ENCODE measurements at places on chromosomes 7 and 10. TPM values are rescaled to one million over a fixed set of nuclear protein-coding genes. Genes with fewer than 3 reads are reported as not detected.

LRRD1 gene
- total RNA-seq, result not detected

DNA sequence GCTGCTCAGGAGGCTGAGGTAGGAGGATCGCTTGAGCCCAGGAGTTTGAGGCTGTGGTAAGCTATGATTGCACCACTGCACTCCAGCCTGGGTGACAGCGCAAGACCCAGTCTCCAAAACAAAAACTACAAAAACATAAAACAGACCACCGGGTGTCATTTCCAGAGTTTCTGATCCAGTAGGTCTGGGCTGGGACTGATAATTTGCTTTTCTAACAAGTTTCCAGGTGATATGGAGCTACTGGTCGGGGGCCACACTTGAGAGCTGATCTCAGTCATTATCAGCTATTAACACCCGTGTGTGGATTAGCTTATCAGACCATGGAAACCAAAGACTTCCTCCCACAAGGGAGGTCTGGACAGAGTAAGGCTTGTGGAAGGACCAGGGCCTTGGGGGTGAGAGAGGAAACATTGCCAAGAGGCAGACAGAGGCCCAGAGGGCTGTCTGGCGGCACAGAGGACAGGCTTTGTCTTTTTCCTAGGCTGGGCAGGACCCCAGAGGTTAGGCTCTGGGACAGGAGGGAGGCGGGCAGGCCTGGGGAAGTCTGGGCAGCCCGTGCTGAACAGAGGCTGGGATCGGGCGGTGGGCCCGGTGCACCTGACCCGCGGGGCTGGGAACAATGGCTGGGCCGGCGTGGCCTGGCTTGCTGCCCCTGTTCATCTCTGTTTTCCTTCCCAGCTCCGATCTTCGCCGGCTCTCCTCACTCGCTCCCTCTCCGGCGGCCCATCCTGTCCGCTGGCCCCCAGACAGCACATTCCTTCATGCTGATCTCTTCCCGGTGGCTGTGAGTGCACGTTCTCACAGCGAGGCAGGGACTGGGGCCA lies 25.2 kb downstream of the TMEM270 start:
- H3K27me3 ChIP-seq, result peaks cover 17% of the 10 kb centered on the region
- DNase-seq, result no peak
- no peaks in the 10 kb centered on the region for H3K36me3 ChIP-seq
- no peak overlapping the region for H3K4me3 ChIP-seq
- peaks cover 7% of the 10 kb centered on the region for H3K4me1 ChIP-seq

- H3K27me3 ChIP-seq, result peaks cover 4% of the 10 kb centered on the region
- H3K27ac ChIP-seq, result no peak overlapping the region
- peaks cover 6% of the 10 kb centered on the region for H3K4me1 ChIP-seq
- H3K4me3 ChIP-seq, result no peak overlapping the region
- no peaks in the 10 kb centered on the region for H3K36me3 ChIP-seq
Observed at GRCh38 chr7:29270594-29271318, 76.2 kb downstream of the CHN2 start.

DNA sequence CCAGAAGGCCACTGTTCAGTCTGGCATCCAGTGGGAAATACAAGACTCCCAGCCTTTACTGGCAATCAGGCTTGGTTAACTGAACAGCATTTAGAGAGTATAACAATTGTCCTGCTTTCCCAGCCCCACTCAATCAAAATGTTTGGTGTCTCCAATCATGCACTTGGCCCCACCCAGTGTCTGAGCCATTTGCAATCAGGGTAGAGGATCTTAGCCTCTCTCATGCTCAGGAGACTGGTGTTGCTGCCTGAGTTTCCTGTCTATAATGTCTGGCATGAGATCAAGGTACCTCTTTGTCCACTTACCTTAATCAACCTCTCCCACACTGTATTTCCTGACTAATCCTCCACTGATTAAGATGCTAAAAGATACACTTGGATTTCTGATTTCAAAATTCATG lies 290.2 kb upstream of the GHITM start:
- no peak overlapping the region for H3K27ac ChIP-seq
- H3K4me3 ChIP-seq, result no peak overlapping the region
- H3K27me3 ChIP-seq, result no peaks in the 10 kb centered on the region
- DNase-seq, result no peak

ABCA13 gene
- total RNA-seq, result not detected

- H3K27me3 ChIP-seq, result peaks cover 19% of the 10 kb centered on the region
- DNase-seq, result no peak
- H3K4me3 ChIP-seq, result no peak overlapping the region
- no peak overlapping the region for H3K27ac ChIP-seq
- peaks cover 9% of the 10 kb centered on the region for H3K4me1 ChIP-seq
Observed at GRCh38 chr7:150954201-150954985, 23.7 kb downstream of the KCNH2 start.

- H3K27ac ChIP-seq, result no peak overlapping the region
- no peaks in the 10 kb centered on the region for H3K27me3 ChIP-seq
- DNase-seq, result no peak
- no peak overlapping the region for H3K4me3 ChIP-seq
Observed at GRCh38 chr10:20085115-20085514, 268.9 kb downstream of the PLXDC2 start.

GRCh38 chr7:127417346-127417745 lies 24.8 kb upstream of the ZNF800 start:
- H3K4me1 ChIP-seq, result peaks cover 46% of the 10 kb centered on the region
- no peak overlapping the region for H3K4me3 ChIP-seq
- H3K27me3 ChIP-seq, result no peaks in the 10 kb centered on the region
- DNase-seq, result peak; percentile 40
- no peaks in the 10 kb centered on the region for H3K36me3 ChIP-seq

DNA sequence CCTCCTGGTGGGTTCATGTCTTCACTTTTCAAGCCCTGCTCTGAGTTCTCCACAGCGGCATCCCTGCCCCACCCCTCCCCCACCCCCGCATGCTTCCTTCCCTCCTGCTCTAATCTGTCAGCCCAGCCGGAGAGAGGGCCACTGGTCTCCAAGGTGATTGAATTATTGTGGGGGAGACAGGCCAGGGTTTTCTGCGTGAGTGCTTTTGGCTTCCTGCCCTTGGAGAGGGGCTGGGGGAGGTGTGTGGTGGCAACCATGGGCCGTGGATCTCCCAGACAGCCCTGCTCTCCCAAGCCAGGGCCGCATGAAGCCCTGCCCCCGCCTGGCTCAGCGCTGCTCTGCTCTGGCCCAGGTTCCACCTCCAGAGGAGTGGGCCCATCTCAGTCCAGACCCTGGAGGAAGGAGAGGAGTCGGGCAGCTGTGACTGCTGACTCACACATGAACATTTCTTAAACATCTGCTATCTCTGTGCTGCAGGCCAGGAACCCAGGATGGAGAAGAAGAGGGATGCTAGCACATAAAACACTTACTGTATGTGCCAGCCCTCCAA lies 109.9 kb downstream of the ZMIZ1 start:
- DNase-seq, result no peak
- H3K36me3 ChIP-seq, result no peaks in the 10 kb centered on the region
- H3K27ac ChIP-seq, result no peak overlapping the region
- H3K4me3 ChIP-seq, result no peak overlapping the region

ANKRD22 gene
- total RNA-seq, result 0.12 TPM

- no peaks in the 10 kb centered on the region for H3K36me3 ChIP-seq
- H3K4me1 ChIP-seq, result peaks cover 4% of the 10 kb centered on the region
- H3K4me3 ChIP-seq, result no peak overlapping the region
Observed at GRCh38 chr10:113644185-113645120, 19.4 kb downstream of the NRAP start.

DNA sequence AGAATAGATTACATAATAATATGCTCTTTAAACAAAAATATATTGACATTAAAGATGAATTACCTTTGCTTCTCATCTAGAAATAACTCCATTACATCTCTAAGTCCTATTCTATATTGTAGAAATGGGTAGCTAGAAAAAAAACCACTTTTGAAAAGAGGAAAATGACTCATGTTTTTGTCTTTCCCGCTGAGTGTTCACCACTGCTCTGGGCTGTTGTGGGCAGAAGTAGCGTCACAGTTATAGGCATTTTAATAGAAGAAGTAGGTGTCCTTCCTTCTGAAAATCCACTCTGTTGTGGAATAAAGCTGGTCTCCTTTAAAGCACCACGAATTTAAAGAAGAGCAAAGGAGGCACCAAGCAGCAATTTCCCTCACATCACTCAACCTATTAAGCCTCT lies 117.6 kb upstream of the NFE2L3 start:
- H3K27ac ChIP-seq, result no peak overlapping the region
- H3K4me1 ChIP-seq, result peaks cover 9% of the 10 kb centered on the region
- peaks cover 5% of the 10 kb centered on the region for H3K27me3 ChIP-seq
- DNase-seq, result no peak
- H3K36me3 ChIP-seq, result no peaks in the 10 kb centered on the region
- no peak overlapping the region for H3K4me3 ChIP-seq

KCP gene
- not detected for total RNA-seq

DNA sequence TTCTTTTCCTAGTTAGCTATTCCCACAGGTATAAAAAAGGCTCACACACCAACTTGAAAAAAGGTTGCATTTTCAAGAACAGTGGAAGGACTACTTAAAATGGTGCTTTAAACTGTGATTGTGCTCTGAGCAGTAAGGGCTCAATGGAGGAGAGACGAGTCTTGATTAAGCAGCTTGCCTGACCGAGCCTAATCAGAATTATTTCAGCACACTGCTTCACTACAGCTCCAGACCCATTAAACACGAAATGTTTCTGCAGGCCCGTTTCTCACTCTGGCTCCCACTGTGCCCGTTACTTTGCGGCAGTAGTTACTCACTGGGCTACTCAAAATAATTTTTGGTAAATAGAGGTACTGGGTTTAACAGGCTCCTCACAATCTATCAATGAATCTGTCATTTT lies 126.0 kb downstream of the NRCAM start:
- no peak overlapping the region for H3K27ac ChIP-seq
- H3K27me3 ChIP-seq, result peaks cover 3% of the 10 kb centered on the region
- DNase-seq, result no peak
- H3K4me3 ChIP-seq, result no peak overlapping the region
- no peaks in the 10 kb centered on the region for H3K4me1 ChIP-seq

- peaks cover 47% of the 10 kb centered on the region for H3K4me1 ChIP-seq
- no peak for DNase-seq
- no peak overlapping the region for H3K4me3 ChIP-seq
- H3K36me3 ChIP-seq, result peaks cover 1% of the 10 kb centered on the region
- H3K27ac ChIP-seq, result no peak overlapping the region
Observed at GRCh38 chr10:117136391-117136975, 1.6 kb downstream of the VAX1 start.

All from activated naive CD4-positive, alpha-beta T cell treated with anti-CD3 and anti-CD28 coated beads for 36 hours (primary cell).